ENCODE measurements at places on chromosomes 7 and 10.

DNA sequence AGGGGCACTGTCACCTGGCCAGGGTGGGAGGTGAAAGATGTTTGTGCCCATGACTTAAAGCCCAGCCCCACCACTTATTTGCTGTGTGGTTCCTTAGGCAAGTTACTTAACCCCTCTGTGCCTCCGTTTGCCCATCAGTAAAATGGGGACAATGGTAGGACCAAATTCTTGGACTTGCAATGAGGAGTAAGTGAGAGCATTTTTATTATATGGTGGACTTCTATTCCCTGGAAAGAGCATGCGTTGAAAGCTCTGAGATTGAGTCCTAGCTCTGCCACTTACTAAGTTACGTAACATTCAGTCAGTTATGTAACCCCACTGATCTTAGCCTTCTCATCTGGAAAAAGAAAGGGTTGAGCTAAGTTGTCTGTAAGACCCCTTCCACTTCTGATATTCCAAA, 18.8 kb downstream of the VSIR start:
- DNase-seq = no peak

DNA sequence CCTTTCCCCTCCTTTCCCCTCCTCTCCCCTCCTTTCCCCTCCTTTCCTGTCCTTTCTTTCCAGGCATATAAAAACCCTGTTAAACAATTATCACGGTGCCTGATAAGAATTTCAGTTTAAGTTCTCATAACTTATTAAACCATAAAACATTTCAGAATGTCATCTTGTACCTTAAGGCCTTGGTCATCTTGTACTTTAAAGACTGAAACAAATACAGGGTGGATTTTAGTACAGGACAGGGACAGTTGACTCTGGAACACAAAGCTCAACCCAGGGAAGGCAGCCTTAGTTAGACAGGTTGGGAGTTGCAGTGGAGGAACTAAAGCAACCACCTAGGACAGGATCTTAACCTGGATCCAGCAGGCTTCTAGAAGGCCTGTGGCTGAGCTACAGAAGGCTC, 1.2 kb downstream of the AGR3 start:
- no peak for DNase-seq

- no peak for DNase-seq
These were observed 244.5 kb upstream of the ANKRD30A start for GRCh38 chr10:36880898-36881297.

DNA sequence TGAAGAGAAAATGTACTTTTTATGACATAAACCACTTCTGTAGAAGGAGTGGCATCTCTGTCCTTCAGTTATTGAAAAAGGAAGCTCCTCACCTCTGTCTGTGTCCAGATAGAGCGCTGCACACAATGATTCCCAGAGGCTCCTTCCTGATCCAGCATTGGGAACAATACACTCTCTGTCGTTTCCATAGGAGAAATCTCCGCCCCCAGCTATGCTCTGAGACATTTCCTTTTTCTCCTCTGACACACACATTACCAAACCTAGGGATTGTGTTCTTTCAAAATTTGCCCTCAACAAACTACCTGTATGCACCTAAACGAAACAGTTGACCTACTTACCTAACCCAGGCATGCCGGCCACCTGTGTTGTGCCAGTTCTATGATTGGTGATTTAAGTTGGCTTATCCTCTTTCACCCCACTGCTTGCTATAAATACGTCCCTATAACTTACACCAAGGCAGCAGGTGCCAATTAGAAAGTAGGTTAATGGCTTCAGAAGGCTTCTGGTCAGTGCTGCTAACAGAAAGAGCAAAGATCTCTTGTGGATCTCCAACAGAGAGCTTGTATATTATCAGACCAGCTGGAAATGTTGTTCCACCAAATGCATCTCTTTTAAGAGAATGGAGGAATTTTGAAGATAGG, 140.1 kb upstream of the JCAD start:
- DNase-seq = no peak

- no peak for DNase-seq
These were observed 74.2 kb downstream of the EEPD1 start for GRCh38 chr7:36227223-36227622.
